ENCODE measurements at places on chromosomes 13 and 19.

- DNase-seq = no peak
Observed at GRCh38 chr13:106197496-106197895, 338.0 kb downstream of the EFNB2 start.

- peak; percentile 41 for DNase-seq
Observed at GRCh38 chr19:46849610-46850009, 1.0 kb downstream of the AP2S1 start.

DNA sequence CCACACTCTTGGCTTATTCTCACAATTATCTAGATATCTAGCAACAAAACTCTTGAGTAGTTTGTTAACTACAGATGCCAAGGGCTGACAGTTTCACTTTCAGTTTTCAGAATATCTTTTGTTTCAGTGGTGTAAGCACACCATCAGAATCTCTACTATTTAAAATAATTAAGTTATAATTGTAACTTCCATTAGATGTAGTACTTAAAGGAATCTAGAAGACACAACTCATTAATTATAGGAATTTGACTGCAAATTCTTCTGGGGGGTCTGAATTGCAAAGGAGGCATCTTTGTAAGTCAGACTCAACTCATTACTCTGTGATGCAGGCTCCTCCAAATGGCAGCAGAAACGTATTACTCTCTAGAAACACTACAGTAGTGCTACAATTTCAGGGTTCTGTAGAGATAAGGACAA lies 44.9 kb upstream of the USPL1 start:
- no peak for DNase-seq

GRCh38 chr19:45376045-45376724 lies 5.8 kb upstream of the ERCC2 start:
- no peak for DNase-seq

- DNase-seq = no peak
Observed at GRCh38 chr13:30762643-30763042, 27.3 kb downstream of the ALOX5AP start.

DNA sequence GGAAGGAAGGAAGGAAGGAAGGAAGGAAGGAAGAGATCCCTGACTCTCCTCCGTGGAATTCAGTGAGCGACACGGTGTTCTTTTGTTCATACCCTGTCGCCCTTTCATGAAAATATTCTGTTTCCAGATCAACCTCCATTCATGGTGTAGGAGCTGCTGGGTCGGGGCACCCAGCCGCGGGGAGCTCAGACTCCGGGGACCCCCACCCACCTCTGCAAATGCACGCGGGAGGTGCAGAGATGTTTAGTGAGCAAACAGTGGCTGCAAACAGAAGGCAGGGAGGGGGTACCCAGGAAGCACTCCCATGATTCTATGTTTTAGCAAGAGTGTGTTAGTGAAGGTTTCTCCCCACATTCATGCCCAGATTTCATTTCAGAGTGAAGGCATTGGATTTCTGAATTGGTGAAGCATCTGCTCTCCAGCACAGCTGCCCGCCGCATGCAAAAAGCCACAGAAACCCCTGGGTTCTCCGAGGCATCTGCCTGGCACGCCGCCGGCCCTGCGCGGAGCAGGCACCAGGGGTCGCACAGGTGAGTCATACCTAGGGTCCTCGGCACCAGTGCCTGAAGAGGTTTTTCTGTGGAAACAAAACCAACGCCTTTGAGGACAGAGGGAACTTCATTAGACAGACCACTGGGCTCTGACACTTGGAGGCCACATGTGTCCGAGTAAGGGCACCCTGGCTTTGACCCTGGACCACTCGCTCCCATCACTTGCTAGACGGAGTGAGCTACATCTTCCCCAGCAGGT lies 80.6 kb downstream of the ZNF557 start:
- DNase-seq = no peak

DNA sequence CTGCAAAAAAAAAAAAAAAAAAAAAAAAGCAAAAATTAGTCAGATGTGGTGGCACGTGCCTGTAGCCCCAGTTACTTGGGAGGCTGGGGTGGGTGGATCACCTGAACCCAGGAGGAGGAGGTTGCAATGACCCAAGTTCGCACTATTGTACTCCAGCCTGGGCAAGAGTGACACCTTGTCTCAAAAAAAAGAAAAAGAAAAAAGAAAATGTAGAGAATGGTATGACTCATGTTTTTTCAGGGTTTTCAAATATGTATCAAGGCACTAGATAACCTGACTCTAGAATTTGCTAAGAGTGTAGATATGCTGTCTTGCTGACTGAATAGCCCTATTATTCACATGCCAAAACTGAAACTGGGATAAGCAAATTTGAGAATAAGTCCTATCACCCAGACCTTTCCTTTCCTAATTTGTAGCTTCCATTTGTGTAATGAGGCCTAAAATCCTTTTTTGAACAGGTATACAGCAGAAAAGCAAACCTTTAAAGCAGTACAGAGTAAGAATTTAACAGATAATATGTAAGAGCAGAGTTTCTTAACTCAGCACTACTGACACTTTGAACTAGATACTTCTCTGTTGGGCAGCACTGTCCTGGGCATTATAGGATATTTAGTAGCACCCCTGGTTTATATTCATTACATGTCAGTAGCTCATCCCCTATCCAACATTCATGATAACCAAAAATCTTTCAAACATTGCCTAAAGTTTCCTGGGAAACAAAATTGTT lies 108.6 kb downstream of the ELF1 start:
- no peak for DNase-seq

DNA sequence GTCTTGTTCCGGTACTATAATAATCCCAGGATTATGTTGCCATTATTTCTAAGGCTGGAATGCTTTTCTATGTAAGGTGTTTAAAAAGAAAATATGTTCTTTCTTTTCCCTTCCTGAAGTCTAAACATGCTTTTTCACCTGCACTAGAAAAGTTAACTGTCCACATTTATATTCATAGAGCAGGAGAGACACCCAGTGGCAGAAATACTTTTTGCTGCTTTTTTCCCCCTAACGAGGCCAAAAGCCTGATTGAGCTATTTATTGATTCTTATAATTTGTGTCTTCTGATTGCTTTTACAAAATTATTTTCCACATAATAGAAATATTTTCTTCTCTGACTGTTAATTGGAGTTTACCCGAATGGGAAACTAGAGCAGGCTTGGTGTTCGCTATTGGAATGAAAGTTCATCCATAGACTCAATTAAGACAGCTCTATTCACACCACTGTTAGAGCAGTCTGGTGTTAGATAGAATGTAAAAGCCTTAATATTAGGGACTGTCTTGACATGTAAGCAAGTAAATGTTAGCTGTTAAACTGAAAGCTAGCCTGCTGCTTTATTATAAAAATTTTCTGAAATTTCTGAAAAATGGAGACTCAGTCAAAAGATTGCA lies 15.8 kb downstream of the GPR180 start:
- no peak for DNase-seq

DNA sequence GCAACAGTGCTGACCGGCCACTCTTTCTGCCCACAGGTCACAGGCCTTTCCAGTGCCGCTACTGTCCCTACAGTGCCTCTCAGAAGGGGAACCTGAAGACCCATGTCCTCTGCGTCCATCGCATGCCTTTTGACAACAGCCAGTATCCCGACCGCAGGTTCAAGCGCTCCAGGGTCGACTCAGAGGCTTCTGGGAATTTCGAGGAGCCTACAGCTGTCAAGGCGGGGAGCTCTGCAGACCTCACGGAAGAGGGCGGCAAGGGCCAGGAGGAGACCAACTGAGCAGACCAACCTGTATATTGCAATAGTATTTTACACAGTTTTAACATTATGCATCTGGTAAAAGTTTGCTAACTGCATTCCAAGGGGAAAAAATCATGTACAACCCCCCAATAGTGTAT lies 338.5 kb downstream of the ZNF536 start:
- no peak for DNase-seq

- DNase-seq = no peak
Observed at GRCh38 chr19:46596008-46596407, 5.1 kb upstream of the CALM3 start.

- peak; percentile 21 for DNase-seq
Observed at GRCh38 chr19:29326351-29326750, 113.4 kb upstream of the UQCRFS1 start.

DNA sequence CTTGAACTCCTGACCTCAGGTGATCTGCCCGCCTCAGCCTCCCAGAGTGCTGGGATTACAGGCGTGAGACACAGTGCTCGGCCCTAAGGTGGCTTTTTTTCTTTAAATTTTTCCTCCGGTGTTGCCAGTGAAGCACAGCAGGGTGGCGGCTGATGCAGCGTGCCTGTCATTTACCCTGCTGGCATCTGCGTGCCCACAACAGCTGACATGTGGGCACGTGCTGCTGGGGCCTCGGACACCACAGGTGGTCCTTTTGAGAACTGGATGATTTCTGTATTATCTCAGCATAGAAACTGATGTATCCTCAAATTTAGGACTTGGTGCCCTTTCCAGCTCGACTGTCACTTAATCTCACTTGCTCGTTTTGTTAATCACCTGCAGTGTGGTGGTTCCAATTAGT lies 31.2 kb upstream of the TEX29 start:
- DNase-seq = no peak

GRCh38 chr19:45764945-45765701 lies 3.9 kb downstream of the SIX5 start:
- no peak for DNase-seq

DNA sequence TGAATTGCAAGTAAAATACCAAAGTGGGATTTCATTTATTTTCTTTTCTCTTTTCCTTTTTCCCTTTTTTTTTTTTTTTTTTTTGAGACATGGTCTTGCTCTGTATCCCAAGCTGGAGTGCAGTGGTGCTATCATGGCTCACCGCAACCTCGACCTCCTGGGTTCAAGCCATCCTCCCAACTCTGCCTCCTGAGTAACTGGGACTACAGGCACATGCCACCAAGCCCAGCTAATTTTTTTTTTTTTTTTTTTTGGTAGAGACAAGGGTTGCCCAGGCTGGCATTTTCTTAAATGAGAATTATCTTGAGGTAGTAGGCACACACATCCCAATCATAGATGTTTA lies 68.5 kb upstream of the GPR183 start:
- no peak for DNase-seq

DNA sequence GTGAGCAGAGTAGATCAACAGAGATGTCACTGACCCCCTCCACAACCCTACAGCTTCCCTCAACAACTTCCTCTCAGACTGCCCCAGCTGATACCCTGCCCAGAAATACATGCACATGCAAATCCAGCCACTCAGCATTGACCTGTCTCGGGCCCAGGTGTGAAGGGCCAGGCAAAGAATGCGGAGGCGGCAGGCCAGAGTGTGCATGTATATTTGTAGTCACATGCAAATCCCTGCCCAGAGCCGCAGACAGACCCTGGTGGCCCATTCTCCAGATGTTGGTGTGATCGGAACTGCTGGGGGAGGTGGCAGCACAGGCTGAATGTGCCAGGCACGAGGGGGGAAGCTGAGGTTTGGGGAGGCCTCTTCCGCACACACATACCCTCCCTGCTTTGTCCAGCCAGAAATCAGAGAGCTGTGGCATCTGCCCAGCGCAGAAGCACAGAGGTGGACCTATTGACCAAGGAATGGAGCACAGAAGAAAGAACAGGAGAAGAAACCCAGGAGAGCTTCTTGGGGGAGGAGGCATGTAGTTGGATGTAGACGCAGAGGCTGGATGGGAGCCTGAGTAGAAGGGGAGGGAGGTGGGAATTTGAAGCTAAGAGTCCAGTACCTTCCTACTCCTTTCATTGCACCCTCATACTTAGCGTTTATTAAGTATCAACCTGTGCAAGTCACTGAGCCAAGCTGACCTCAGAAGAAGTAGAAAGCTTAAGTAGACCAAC lies 14.4 kb downstream of the MEF2B start:
- DNase-seq = no peak

GRCh38 chr19:7729831-7730285 lies 2.1 kb downstream of the CLEC4G start:
- no peak for DNase-seq

DNA sequence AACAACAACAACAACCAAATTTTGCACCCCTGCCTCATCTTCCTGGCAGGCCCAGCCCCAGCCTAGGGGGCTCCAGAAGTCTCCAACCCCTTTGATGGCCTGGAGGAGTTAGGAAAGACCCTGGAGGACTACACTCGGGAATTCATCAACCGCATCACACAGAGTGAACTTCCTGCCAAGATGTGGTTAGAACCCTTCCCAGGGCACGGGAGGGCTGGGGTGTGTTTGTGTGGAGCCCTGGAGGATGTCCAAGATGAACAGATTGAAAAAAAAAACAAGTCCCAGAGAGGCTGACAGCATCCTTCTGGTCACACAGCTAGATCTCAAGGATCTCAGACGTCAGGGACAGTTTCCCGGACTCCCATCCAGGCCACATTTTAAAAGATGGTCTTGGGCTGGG lies 13.3 kb downstream of the APOC1 start:
- no peak for DNase-seq

DNA sequence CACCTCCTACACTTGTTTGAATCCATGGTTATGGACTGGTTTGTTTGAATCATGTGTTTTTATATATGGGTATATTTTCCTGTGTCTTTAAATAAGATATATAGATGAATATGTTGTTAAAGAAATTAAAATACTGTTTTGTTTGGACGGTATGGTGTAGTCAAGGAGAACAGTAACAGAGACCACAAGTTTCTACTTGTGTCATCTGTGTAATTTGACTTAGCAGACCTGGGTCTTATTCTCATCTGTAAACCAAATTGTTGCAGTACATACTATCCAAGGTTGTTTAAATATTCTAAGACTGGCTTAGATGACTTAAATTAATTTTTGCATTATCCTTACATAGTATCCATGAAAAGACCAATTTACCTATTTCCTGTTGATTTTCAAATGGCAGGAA lies 361.1 kb upstream of the SLITRK1 start:
- no peak for DNase-seq

- DNase-seq = no peak
Observed at GRCh38 chr13:62431852-62432251, 1016.2 kb upstream of the PCDH20 start.

- no peak for DNase-seq
Observed at GRCh38 chr13:30732046-30732390, 3.3 kb upstream of the ALOX5AP start.

DNA sequence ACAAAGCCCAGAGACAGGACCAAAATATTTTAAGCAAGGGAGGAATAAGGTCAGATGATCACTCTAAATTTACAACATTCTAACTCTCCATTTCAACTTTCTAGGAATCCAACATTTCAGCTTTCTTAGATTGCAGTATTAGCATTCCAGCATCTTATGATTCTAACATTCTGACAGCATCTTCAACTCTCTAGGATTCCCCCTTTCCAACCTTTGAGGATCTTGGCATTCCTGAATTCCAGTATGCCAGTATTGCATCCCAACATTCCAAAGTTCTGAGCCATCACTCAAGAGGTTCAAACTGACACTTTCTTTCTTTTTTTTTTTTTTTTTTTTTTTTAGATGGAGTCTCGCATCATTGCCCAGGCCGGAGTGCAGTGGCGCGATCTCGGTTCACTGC lies 13.8 kb downstream of the TGFB1 start:
- DNase-seq = no peak

- no peak for DNase-seq
Observed at GRCh38 chr19:50557009-50557613, 11.1 kb downstream of the LRRC4B start.

GRCh38 chr19:30521937-30522336 lies 149.8 kb downstream of the ZNF536 start:
- DNase-seq = no peak

DNA sequence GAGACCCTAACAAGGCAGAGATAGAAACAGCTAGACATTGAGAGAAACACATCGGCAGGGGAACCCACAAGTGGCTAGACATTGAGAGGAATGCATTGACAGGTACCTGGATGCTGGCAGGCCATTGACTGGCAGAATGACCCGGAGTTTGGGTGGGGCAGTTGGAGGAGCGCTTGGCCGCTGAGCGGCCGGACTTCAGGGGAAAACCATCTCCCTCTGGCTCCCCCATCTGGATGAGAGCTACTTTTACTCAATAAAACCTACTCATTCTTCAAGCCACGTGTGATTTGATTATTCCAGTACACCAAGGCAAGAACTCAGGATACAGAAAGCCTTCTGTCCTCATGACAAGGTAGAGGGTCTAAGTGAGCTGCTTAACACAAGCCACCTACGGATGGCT lies 473.4 kb downstream of the SLITRK5 start:
- DNase-seq = no peak
